Activated CD4-positive, alpha-beta memory T cell treated with anti-CD3 and anti-CD28 coated beads for 36 hours (primary cell): ENCODE measurements at places on chromosomes 7 and 10.

DNA sequence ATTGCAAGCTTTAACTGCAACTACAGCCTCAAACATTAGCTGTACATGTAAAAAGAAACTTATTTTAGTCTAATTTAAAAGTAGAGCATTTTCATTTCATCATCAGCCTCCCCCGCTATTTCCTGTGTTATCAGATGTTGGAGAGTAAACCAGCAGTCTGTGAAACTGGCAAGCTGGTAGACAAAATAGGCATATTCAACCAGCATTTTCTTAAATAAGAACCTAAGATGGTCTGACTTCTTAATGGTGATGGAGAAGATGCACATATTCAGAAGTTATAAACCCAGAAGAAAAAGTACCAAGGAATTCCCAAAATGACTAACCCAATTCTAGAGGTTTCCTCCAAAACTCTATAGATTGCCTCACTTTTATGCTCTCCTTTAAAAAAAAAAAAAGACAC lies 24.9 kb downstream of the PIK3AP1 start:
- DNase-seq, result peak; percentile 19

- DNase-seq, result no peak
These were observed 27.0 kb upstream of the TMEM26 start for GRCh38 chr10:61480208-61480607.

GRCh38 chr10:57692255-57692980 lies 575.3 kb downstream of the IPMK start:
- no peak for DNase-seq

GRCh38 chr10:97547271-97547600 lies 25.3 kb upstream of the ANKRD2 start:
- DNase-seq, result no peak

GRCh38 chr10:33277135-33277536 lies 57.3 kb downstream of the NRP1 start:
- DNase-seq, result no peak

GRCh38 chr7:30694774-30695721 lies 12.8 kb upstream of the CRHR2 start:
- DNase-seq, result no peak

GRCh38 chr10:130000918-130001317 lies 36.8 kb upstream of the EBF3 start:
- no peak for DNase-seq

GRCh38 chr7:93364806-93365205 lies 132.6 kb downstream of the VPS50 start:
- no peak for DNase-seq

DNA sequence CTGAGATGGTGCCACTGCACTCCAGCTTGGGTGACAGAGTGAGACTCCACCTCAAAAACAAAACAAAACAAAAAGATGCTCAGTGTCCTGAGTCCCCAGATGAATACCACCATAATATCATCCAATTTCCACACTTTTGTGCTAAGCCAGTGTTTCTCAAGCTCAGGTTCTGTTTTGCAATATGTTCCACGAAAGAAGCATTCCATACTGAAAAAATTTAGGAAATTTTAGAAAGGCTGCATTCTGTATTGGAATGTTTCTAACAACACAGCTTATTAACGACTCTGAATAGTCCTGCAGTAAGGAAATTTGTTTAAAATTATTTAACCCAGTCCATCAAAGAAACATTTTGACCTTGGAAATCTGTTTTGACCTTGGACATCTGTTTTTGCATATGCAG lies 142.4 kb downstream of the EPC1 start:
- DNase-seq, result no peak
